ENCODE measurements at places on chromosomes 7 and 10. TPM values are rescaled to one million over a fixed set of nuclear protein-coding genes. Genes with fewer than 3 reads are reported as not detected.

The MYO3A gene
- not detected for total RNA-seq

The PAPSS2 gene
- 21.9 TPM for total RNA-seq

GRCh38 chr10:73788864-73789658 lies 3.7 kb downstream of the ZSWIM8 start:
- H3K4me1 ChIP-seq = peaks cover 27% of the 10 kb centered on the region
- H3K27ac ChIP-seq = no peak overlapping the region

- H3K4me1 ChIP-seq = peaks cover 24% of the 10 kb centered on the region
- DNase-seq = no peak
- H3K4me3 ChIP-seq = no peak overlapping the region
Measured at GRCh38 chr10:50322077-50322476, 70.8 kb upstream of the ASAH2 start.

- H3K27me3 ChIP-seq = no peaks in the 10 kb centered on the region
- H3K36me3 ChIP-seq = peaks cover 10% of the 10 kb centered on the region
- H3K27ac ChIP-seq = peak overlapping the region; percentile 56
- no peak overlapping the region for H3K4me3 ChIP-seq
- DNase-seq = no peak
- H3K4me1 ChIP-seq = peaks cover 57% of the 10 kb centered on the region
Measured at GRCh38 chr10:14474656-14475055, 143.9 kb upstream of the FRMD4A start.

The MEIG1 gene
- total RNA-seq = 1.0 TPM

DNA sequence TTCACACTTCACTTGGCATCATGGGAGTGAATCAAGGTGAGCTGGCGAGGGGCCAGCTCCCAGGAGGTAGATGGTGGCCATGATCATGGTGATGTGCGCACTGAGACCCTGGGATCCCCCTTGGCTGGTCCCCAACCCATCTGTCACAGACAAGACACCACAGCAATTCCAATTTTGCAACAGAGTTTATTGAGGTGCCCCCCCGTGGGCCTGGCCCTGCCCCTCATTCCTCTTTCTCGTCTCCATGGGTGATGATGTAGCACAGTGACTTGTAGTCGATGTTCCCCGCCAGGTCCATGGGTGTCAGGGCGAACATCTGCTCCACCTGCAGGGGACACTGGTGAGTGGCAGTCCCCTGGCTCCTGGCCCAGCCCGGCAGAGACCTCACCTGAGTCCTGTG lies 2.4 kb downstream of the MYL7 start:
- H3K27ac ChIP-seq = no peak overlapping the region
- no peak overlapping the region for H3K4me3 ChIP-seq
- H3K36me3 ChIP-seq = no peaks in the 10 kb centered on the region
- no peaks in the 10 kb centered on the region for H3K4me1 ChIP-seq

GRCh38 chr10:44995914-44996669 lies 4.6 kb upstream of the ZNF22 start:
- peak overlapping the region; percentile 71 for H3K27ac ChIP-seq
- H3K4me1 ChIP-seq = peaks cover 38% of the 10 kb centered on the region
- H3K36me3 ChIP-seq = peaks cover 2% of the 10 kb centered on the region
- DNase-seq = no peak
- H3K4me3 ChIP-seq = no peak overlapping the region

DNA sequence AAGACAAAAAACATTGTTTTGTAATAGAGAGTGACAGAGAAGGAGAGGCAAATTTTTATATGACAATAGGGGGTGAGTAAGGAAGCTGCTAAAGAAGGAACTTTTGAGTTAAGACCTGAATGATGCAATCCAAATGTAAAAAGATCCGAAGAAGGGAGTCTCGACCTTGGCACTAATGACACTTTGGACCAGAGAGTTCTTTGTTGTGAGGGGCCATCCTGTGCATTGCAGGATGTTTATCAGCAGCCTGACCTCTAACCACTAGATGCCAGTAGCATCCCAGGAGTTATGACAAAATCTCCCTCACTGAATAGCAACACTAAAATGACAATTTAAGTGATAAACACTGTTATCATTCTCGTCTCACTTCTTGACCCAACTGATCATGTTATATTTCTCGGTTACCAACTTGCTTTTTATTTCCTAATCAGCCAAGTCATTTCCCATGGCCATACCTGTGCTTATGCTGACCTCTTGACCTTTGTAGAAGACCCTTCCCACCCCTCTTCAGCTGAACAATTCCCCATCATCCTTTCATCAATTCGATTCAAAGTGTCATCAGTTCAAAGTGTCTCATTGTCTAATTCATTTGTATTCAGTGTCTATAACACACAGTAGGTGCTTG lies 30.0 kb downstream of the DGKI start:
- H3K36me3 ChIP-seq = no peaks in the 10 kb centered on the region
- H3K4me1 ChIP-seq = peaks cover 20% of the 10 kb centered on the region
- no peak overlapping the region for H3K4me3 ChIP-seq
- no peak overlapping the region for H3K27ac ChIP-seq

GRCh38 chr10:31701546-31701945 lies 227.1 kb downstream of the ARHGAP12 start:
- H3K4me1 ChIP-seq = peaks cover 58% of the 10 kb centered on the region
- no peak overlapping the region for H3K4me3 ChIP-seq
- H3K27me3 ChIP-seq = no peaks in the 10 kb centered on the region
- no peaks in the 10 kb centered on the region for H3K36me3 ChIP-seq
- H3K27ac ChIP-seq = no peak overlapping the region

- H3K27me3 ChIP-seq = no peaks in the 10 kb centered on the region
- H3K4me3 ChIP-seq = no peak overlapping the region
- DNase-seq = no peak
- peaks cover 7% of the 10 kb centered on the region for H3K4me1 ChIP-seq
Measured at GRCh38 chr10:69051710-69052487, 36.0 kb upstream of the SRGN start.

The KAZALD1 gene
- total RNA-seq = 43.0 TPM

DNA sequence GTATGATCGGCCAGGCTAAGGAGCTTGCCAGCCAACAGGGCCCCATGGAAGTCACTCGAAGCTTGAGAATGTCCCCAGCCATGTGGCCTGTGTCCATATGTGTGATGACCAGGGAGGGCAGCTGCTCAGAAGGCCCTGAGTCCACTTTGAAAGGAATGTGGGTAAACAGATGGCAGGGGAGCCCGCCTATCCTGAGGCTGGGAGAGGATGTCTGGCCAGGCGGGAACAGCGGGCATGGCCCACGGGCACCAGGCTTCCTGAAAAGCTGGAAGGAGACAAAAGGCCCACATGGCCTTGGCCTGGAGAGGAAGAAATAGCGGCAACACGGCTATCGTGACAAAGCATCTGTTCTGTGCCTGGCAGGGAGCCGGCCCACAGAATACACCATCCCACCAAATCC lies 137.9 kb upstream of the PPIF start:
- no peak overlapping the region for H3K27ac ChIP-seq
- peaks cover 1% of the 10 kb centered on the region for H3K4me1 ChIP-seq
- H3K4me3 ChIP-seq = no peak overlapping the region
- no peak for DNase-seq

- DNase-seq = no peak
- H3K27me3 ChIP-seq = no peaks in the 10 kb centered on the region
- no peak overlapping the region for H3K4me3 ChIP-seq
- H3K27ac ChIP-seq = no peak overlapping the region
- peaks cover 27% of the 10 kb centered on the region for H3K4me1 ChIP-seq
Measured at GRCh38 chr7:47149971-47150370, 431.9 kb downstream of the TNS3 start.

The SPDYE16 gene
- not detected for total RNA-seq

The EN2 gene
- 3.4 TPM for total RNA-seq

DNA sequence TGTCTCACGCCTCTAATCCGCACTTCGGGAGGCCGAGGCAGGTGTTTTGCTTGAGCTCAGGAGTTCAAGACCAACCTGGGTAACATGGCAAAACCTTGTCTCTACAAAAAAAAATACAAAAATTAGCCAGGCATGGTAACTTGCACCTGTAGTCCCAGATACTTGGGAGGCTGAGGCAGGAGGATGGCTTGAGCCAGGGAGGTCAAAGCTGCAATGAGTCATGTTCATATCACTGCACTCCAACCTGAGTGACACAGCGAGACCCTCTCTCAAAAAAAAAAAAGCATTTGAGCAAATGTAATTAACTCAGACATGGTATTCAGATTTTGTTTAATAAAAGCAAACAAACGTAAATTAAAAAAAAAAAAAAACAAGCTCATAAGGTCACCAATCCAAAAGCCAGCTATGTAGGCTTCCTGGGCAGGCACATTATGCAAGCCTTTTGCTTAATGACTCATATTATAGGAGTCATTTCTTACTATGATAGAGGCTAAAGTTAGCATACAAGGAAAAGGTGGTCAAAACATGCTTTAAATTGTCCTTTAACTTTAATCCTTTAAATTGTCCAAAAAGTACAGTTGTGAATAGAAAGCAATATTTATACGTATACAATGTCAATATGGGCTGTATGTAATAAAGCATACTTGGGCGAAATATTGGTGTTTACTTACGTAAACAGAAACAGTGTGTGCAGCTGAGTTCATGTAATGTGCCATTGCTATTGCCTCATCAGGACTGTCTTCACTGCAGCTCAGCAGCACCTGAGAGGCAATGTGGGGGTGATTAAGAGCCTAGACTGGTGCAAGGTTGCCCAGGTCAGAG lies 13.0 kb downstream of the AKR1D1 start:
- no peaks in the 10 kb centered on the region for H3K4me1 ChIP-seq
- H3K27me3 ChIP-seq = peaks cover 2% of the 10 kb centered on the region
- DNase-seq = no peak
- no peak overlapping the region for H3K27ac ChIP-seq
- no peaks in the 10 kb centered on the region for H3K36me3 ChIP-seq

The TSC22D4 gene
- total RNA-seq = 46.9 TPM

The CHAT gene
- total RNA-seq = not detected

- no peaks in the 10 kb centered on the region for H3K4me1 ChIP-seq
- H3K27me3 ChIP-seq = no peaks in the 10 kb centered on the region
- peaks cover 13% of the 10 kb centered on the region for H3K36me3 ChIP-seq
- no peak for DNase-seq
Measured at GRCh38 chr7:157250605-157251228, 86.1 kb upstream of the DNAJB6 start.

The TYW1 gene
- total RNA-seq = 16.3 TPM

DNA sequence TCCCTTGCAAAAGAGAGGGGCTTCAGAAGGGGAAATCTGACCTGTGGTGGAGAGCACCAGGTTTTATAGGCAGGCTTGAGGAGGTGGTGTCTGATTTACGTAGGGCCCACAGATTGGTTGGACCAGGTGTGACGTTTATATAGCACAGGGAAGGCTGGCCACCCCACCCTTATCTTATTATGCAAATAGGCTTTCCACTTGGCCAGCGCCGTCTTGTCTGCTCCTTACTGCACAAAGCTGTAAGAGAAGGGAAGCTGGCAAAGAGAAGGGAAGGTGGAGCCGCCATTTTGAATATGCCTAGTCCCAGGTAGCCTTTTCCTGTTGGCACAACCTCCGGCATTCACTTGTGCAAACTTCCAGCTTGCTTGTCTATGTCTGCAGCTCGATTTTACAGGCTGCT lies 221.4 kb downstream of the GATA3 start:
- no peak overlapping the region for H3K27ac ChIP-seq
- no peaks in the 10 kb centered on the region for H3K27me3 ChIP-seq
- DNase-seq = no peak
- H3K4me3 ChIP-seq = no peak overlapping the region

The ATAD1 gene
- total RNA-seq = 61.1 TPM

- no peaks in the 10 kb centered on the region for H3K27me3 ChIP-seq
- peaks cover 27% of the 10 kb centered on the region for H3K4me1 ChIP-seq
- H3K27ac ChIP-seq = peak overlapping the region; percentile 21
Measured at GRCh38 chr7:157402911-157403534, 66.2 kb downstream of the DNAJB6 start.

DNA sequence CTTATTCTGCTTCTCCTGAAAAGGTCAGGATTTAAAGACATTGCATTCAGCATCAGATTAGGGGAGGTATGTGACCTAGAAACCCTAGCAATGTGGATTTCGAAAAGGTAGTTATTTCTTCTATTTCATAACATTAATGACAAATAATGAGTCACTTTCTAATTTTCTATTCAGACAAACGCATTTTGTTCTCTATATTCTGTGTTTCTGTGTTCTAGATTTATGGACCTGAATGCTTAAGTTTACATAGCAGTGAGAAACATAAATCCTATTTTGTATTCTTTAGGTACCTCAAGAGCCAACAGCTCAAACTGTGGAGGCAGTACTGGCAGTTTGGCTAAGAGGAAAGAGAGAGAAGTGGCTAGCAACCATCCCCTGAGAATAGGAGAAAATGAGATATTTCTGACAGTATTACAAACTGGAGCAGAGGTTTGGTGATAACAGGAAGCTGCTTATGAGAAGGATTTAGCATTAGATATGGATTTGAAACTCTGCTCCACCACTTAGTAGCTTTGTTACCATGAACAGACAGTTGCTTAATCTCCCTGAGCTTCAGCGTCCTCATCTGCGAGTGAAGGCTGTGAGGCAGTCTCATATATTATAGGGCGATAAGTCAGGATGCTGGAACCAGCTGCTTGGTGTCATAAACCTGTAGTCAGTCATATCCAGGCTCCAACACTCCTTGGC lies 28.2 kb downstream of the CDK14 start:
- peak overlapping the region; percentile 83 for H3K27ac ChIP-seq
- no peak overlapping the region for H3K4me3 ChIP-seq
- no peaks in the 10 kb centered on the region for H3K27me3 ChIP-seq
- peaks cover 61% of the 10 kb centered on the region for H3K4me1 ChIP-seq
- no peak for DNase-seq

The WNT16 gene
- 0.81 TPM for total RNA-seq

GRCh38 chr7:47799524-47799923 lies 148.7 kb downstream of the PKD1L1 start:
- no peaks in the 10 kb centered on the region for H3K36me3 ChIP-seq
- no peak for DNase-seq
- H3K4me3 ChIP-seq = no peak overlapping the region
- peaks cover 22% of the 10 kb centered on the region for H3K4me1 ChIP-seq

DNA sequence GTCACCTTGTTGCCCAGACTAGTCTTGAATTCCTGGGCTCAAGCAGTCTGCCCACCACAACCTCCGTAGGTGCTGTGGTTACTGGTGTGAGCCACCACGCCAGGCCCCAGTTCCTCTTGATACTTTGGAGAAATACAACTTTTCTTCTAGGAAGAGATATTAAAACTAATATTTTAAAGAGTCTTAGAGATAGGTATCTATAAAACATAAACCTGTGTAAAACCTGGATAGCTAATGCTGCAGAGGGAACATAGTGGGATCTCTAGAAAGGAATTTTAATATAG lies 4.8 kb upstream of the GDI2 start:
- no peak overlapping the region for H3K4me3 ChIP-seq
- no peaks in the 10 kb centered on the region for H3K36me3 ChIP-seq
- H3K4me1 ChIP-seq = peaks cover 9% of the 10 kb centered on the region
- H3K27ac ChIP-seq = no peak overlapping the region
- no peaks in the 10 kb centered on the region for H3K27me3 ChIP-seq
- no peak for DNase-seq

GRCh38 chr10:18145652-18146051 lies 5.4 kb downstream of the CACNB2 start:
- peaks cover 58% of the 10 kb centered on the region for H3K27me3 ChIP-seq
- H3K4me3 ChIP-seq = no peak overlapping the region
- peaks cover 7% of the 10 kb centered on the region for H3K4me1 ChIP-seq
- no peak overlapping the region for H3K27ac ChIP-seq
- H3K36me3 ChIP-seq = no peaks in the 10 kb centered on the region
